ENCODE measurements at places on chromosomes 13 and 19. TPM values are rescaled to one million over a fixed set of nuclear protein-coding genes. Genes with fewer than 3 reads are reported as not detected.

- DNase-seq: no peak
- H3K27ac ChIP-seq: no peak overlapping the region
- no peaks in the 10 kb centered on the region for H3K27me3 ChIP-seq
- H3K4me3 ChIP-seq: no peak overlapping the region
- peaks cover 5% of the 10 kb centered on the region for H3K36me3 ChIP-seq
- no peaks in the 10 kb centered on the region for H3K4me1 ChIP-seq
These were observed 4.3 kb upstream of the ZNF17 start for GRCh38 chr19:57406516-57407123.

GRCh38 chr19:52946322-52947310, 16.1 kb downstream of the ZNF816 start:
- H3K4me1 ChIP-seq: no peaks in the 10 kb centered on the region
- no peak overlapping the region for H3K4me3 ChIP-seq
- DNase-seq: no peak
- H3K27me3 ChIP-seq: no peaks in the 10 kb centered on the region

GRCh38 chr13:84934911-84935310, 864.3 kb downstream of the SLITRK6 start:
- H3K4me3 ChIP-seq: peak overlapping the region; percentile 27
- no peaks in the 10 kb centered on the region for H3K36me3 ChIP-seq
- no peak for DNase-seq

GRCh38 chr13:48741377-48741776, 87.6 kb downstream of the CYSLTR2 start:
- H3K27me3 ChIP-seq: no peaks in the 10 kb centered on the region
- H3K4me1 ChIP-seq: no peaks in the 10 kb centered on the region
- no peaks in the 10 kb centered on the region for H3K36me3 ChIP-seq
- DNase-seq: no peak

Gene ZNF415
- 1.3 TPM for total RNA-seq

GRCh38 chr13:109779074-109779473, 7.3 kb downstream of the IRS2 start:
- peak overlapping the region; percentile 85 for H3K4me3 ChIP-seq
- DNase-seq: no peak
- H3K27ac ChIP-seq: peak overlapping the region; percentile 2
- H3K4me1 ChIP-seq: peaks cover 14% of the 10 kb centered on the region
- H3K27me3 ChIP-seq: no peaks in the 10 kb centered on the region

- no peak overlapping the region for H3K4me3 ChIP-seq
- H3K27ac ChIP-seq: no peak overlapping the region
- no peaks in the 10 kb centered on the region for H3K36me3 ChIP-seq
- no peaks in the 10 kb centered on the region for H3K4me1 ChIP-seq
These were observed 37.7 kb upstream of the MCF2L start for GRCh38 chr13:112931028-112931934.

DNA sequence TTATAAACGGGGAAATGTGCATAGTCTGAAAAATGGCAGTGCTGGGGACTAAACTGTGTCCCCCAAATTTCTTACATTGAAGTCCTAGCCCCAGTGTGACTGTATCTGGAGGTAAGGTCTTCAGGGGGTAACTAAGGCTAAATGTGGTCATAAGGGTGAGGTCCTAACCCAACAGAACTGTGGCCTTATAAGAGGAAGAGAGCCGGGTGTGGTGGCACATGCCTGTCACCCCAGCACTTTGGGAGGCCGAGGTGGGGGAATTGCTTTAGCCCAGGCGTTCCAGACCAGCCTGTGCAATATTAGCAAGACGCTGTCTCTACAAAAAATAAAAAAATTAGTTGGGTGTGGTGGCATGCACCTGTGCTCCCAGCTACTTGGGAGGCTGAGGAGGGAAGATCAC, 17.8 kb downstream of the PROZ start:
- no peak overlapping the region for H3K4me3 ChIP-seq
- no peak for DNase-seq
- no peak overlapping the region for H3K27ac ChIP-seq
- H3K36me3 ChIP-seq: peaks cover 84% of the 10 kb centered on the region
- no peaks in the 10 kb centered on the region for H3K4me1 ChIP-seq
- no peaks in the 10 kb centered on the region for H3K27me3 ChIP-seq

Gene ZNF575
- total RNA-seq: not detected

GRCh38 chr13:32092496-32092895, 60.9 kb downstream of the FRY start:
- DNase-seq: no peak
- no peaks in the 10 kb centered on the region for H3K27me3 ChIP-seq
- no peaks in the 10 kb centered on the region for H3K36me3 ChIP-seq
